Stimulated activated CD4-positive, alpha-beta T cell treated with anti-CD3 and anti-CD28 coated beads, Interleukin-1b, Interleukin-23, amount 100 ng/mL, for 24 hours (primary cell): ENCODE measurements at places on chromosomes 11 and 22.

- DNase-seq: no peak
These were observed 60.6 kb downstream of the PTPRJ start for GRCh38 chr11:48040830-48041444.

GRCh38 chr11:131922220-131922619 is 551.8 kb downstream of the NTM start:
- no peak for DNase-seq

DNA sequence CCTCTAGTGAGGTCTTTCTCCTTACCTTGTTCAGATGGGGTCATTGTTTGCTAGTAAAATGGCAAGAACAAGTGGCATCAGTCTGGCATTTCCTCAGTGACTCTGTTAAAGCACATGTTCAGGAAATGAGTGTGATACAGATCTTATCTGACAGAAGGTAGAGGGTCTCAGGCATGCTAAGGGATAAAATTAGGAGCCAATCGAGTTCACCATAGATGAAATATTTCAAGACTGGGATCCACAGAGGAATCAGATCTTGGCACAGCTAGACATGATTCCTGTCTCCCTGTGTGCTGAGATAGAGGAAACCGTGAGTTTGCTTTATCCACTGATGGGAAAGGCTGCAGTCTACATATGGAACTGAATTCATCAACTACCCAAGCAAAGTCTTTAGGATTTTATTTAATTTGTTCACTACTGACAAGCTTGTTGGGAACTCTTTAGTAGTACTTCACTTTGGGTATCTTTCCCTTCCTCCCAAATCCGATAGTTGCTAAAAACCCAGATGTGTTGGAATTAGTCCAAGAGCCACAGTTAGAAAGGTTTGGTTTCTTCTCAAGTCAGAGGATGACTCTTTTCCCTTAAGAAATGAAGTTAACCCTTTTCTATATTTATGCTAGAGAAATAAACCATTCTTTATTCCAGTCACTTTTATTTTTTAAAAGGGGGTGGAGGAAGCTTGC is 18.4 kb downstream of the FAM118B start:
- no peak for DNase-seq

- DNase-seq: no peak
These were observed 504.2 kb upstream of the ARHGAP42 start for GRCh38 chr11:100182927-100183326.

DNA sequence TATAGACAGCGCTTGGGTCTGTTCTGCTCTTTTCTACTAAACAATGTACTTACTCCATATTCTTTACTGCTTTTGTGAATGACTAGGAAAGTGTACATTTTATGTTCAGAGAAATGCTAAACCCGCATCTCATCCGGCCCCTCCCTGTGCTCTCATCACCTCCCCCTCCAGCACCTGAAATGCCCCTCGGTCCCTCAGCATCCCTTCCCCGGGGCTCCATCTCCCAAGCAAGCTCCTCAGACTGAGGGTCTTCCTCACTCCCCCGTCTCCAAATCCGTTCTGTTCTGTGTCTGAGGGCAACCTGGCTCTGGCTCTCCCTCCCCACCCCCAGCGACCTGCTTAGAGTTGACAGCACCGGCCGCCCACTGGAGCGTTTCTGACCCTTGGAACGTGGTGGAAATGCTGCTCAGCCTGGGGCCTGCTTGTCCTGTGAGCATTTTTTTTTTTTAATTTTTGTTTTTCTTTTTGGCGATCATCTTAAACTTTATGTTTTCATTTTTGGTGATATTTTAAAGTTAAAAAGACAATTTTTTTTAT is 1.4 kb downstream of the SELENOO start:
- DNase-seq: no peak

GRCh38 chr11:66708701-66709100 is 20.3 kb downstream of the SPTBN2 start:
- DNase-seq: no peak

DNA sequence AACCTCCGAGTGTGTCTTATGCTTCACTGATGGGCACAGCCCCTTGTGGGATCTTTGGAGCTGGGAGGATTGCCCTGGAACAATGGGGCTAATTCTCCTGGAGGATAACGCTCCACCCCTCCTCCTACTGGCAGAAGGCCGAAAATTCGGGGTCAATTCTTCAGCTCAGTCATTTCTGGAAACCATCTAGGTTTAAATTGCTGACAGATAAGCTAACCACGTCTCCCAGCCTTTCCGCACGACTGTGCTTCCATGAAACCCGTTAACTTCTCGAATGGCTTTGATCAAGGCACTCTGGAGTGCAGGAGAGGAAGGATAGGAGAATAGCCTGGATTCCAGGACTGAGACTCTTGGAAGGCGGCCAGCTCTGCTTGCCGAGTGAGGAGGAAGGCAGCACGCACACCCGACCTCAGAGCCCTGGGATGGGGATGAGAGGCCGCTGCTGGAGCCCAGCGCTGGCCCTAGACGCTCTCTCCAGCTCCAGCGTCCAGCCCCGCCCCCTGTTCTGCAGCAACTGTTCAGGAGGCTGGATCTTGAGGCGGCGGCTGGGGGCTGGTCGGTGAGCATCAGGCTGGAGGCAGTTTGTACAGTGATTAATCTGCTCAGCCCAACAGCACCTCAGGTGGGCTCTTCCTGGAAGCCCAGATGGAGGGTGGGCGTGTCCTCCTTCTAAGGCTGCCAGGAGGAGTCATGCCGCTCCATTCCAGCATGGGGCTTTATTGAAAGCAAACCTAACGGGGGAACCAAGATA is 176.7 kb upstream of the NCAM1 start:
- no peak for DNase-seq

- no peak for DNase-seq
These were observed 22.6 kb upstream of the RCN1 start for GRCh38 chr11:32068134-32068870.

DNA sequence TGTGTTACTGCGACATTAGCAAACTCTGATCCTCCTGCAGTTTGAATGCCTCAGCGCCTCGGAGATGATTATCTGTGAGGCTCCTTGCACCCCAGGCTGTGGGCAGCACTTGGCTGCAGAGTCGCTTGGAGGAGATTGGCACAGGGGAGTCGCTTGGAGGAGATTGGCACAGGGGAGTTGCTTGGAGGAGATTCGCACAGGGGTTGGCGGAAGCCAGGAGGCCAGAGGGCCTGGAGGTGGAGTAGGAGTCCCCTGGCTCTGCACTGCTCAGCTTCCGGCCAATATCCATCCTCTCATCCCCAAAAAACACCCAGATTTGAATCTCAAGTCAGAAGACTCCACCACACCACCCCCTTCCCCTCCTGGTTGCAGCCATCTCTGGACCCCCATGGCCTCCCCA is 192.6 kb upstream of the NECTIN1 start:
- DNase-seq: no peak

DNA sequence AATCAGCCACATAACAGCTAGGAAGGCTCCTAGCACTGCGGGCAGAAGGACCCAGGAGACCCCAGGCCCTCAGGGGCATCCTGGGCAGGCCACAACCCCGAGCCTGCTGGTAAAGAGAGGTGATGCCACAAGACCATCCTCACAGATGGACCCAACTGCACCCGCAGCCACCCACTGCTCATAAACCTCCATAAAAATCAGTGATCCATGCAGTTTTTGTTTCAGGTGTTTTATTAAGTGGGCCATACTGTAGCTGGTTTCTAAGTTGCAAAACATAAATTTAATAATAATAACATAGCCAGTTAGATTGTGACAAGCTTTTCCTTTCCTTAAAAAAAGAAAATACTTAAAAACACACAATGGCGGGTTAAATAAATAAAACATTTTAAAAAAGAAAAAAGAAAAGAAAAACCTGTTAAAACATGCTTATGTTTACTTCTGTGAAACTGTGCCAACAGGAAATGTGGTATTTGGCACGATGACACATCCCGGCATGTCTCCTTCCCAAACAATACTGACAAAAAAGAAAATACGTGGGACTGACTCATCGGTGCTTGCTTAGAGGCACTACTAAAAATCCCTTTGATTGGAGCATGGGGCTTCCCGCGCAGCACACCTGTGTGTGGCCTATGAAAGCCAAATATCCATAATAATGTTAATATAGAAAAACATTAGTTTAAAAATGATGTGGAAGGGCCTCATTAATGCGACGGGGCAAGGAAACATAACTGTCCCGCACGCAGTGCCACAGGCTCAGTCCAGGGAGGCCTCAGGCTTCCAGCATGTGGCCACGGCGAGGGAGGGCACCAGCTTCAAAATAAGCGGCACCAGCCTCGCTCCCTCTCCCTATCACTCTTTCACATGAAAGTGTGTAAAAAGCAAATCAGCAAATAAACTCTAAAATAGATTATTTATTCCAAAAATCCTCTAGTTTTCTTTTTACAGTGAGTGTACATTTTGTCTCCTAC is 47.5 kb upstream of the SCUBE2 start:
- DNase-seq: no peak

- no peak for DNase-seq
These were observed 22.5 kb downstream of the IGF2 start for GRCh38 chr11:2116680-2117079.

DNA sequence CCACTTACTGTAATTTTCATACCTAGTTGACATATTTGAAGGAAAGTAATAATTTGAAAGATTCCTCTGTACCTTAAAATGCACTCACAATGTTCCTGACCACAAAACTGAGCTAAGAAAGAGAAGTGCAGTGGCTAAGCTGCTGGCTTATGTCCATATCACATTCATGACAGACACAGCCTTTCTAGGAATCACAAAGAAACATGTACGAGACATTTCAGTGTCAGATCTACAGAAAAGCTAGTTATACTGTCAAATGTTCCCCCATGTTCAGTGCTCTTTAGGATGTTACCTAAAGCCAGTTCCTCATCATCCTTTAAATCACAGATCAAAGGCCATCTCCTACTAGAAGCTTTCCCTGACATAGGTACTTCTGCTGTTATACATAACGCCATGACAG is 142.2 kb upstream of the C11orf58 start:
- no peak for DNase-seq

DNA sequence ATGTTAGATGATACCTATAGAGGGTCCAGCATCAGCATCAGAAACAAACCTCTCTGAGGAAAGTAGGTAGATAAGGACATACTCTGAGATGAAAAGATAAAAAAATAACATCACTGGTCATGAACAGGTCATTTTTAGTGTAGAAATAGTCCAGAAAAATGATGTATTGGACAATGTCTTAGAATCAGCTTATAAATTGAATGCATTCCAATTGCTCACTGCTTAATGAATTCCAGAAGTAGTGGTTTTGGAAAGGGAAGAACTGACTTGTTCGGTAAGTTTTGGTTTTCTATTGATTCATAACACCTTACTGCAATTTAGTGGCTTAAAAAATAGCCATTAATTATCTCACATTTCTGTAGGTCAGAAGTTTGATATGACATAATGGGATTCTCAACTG is 929.5 kb upstream of the CCDC90B start:
- DNase-seq: no peak

DNA sequence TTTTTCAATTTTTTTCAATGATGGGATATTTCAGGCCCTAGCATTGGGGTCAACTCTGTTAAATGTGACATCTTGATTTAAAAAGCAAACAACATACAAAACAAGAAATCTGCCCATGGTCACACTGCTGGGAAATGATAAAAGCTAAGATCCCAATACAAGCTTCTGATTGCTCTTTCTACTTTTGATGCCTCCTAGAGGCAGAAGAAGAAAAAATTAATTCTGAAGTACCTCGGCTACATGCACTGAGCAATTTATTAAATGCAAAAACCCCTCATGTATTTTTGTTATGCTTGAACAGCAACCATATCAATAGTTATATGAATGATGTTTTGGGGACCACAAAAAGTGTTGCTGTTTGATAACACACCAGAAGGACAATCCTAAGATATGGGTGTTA is 342.1 kb upstream of the NARS2 start:
- no peak for DNase-seq

DNA sequence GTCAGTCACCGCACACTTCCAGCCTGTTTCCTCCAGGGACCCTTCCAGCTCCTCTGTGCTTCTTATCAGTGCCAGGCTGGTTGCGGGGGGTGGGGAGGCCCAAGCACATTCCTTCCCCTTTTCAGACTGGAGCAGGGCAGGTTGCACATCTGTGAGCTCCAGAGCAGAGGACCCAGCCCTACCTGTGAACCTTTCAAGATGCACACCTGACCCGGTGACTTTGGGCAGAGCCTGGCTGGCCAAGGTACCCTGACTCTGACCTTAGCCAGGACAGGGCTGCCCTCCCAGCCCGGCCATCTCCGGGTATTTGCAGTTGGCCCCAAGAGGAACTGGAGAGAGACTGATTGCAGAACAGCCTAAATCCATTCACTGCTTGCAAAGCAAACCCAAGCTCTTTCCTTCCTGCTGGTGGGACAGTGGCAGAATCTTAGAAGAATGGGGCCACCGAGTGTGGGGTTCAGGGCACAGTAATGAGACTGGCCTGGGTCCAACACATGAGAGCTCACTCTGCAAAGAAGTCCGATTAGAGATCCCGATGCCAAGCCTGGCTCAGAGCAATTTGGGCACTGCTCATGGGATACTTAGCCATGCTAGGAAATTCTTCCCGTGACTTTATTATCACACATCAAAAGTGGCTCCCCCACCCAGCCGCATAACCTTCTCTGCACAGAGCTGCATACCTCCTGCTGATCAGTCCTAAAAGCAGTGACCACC is 64.7 kb upstream of the CCND1 start:
- no peak for DNase-seq

- no peak for DNase-seq
These were observed 1.2 kb downstream of the ELFN2 start for GRCh38 chr22:37425800-37426705.

DNA sequence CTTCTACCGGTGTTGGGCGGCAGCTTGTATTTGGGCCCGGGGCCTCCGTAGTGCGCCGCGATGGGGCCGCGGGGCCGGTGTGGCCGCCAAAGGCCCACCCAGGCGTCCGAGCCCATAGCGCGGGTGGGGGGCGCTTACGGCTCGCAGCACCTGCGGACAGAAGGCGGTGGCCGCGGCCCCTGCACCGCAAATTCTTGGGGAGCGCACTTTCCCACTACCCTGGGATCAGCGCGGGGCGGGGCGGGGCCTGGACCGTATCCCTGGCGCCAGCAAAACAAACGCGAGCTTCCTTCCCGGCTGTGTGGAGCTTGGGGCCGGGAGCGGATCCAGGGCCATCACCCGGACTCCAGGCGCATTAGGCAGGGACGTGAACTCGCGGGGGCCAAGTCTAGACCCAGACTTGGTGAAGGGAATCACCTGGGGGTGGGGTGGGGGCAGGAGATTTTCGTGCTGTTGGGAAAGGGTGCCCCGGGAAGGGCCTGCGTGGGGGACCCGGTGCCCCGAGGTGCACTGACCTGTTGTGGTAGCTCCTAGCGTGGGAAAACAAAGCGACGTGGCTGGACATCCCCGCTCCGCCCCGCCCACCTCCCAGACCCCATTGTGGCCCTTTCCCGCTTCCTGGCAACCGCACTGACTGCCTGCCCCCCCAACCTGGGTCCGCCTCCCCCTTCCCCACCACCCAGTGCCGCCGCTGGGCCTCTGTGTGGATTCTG is 2.3 kb upstream of the TYMP start:
- no peak for DNase-seq

GRCh38 chr11:63917692-63918506 is 935 bp upstream of the RCOR2 start:
- no peak for DNase-seq
